Tibial artery (tissue), 4 donors: ENCODE measurements at places on chromosomes 7 and 10.

DNA sequence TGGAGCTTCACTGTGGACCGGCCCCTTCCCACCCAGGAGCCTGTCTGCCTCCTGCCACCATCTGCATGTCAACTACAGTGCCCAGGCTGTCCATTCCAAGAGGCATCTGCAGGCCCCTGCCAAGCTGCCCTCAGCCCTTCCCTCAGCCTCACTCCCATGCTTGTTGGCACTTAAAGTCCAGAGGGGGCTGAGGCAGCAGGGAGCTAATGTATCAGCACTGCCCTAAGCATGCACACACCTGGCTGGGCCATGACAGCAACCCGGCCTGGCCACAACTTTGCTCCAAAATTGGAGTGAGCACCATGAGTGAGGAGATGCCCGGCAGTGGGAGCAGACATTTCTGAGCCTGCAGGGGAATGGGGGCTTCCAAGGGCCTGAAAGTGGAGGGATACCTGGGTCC, 417.5 kb upstream of the GRM3 start:
- DNase-seq: no peak

DNA sequence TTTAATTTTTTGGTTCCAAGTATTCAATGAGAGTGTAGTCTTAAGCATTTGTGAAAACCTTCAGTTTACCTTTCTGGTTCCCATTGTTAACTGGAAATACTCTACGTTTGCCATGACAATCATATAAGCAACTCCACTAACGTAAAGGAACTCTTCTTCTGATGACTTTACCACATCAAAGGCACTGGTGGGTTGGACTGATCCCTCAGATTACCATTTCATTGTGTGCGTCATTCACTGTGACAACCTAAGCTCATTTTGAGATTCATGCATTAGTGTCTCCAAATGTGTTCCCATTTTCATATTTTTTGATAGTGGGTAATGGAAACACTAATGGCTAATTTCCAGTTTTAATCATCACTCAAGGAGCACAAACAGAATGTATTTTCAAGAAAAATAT, 119.9 kb upstream of the COL1A2 start:
- DNase-seq: no peak

DNA sequence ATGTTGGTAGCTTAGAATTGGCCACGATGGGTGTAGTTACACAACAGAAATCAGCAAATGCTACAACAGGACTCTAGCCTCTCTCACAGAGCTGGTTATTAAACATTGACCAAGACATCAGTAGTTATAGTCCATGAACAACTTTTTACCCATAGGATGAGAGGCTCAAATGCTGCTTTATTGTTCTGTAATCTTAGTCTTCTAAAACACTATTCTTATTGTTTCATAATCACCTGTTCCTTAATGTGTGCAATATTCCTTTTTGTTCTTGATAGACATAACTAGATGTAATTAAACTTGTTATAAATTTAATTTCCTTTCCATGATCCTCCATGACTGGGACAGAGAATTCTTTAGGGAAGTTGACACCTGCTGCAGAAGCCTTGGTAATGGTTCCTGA, 356.9 kb downstream of the EXOC4 start:
- no peak for DNase-seq

DNA sequence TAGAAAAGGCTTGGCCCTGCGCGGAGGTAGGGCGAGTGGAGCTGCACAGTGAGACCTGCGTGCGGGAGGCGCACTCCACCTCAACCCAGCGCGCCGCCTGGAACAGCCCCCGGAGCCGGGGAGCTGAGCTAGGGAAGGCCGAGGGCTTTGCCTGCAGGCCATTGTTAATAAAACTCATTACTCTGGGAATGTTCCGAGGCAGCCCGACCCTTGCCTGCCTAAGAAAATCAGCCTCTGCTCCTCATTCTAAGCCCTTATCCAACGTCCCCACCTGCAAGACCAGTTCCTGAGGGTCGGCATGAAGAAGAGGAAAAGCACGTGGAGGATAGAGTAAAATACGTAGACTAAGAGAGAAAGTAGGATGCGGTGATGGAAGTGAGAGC, 55.3 kb downstream of the C7orf25 start:
- DNase-seq: no peak

DNA sequence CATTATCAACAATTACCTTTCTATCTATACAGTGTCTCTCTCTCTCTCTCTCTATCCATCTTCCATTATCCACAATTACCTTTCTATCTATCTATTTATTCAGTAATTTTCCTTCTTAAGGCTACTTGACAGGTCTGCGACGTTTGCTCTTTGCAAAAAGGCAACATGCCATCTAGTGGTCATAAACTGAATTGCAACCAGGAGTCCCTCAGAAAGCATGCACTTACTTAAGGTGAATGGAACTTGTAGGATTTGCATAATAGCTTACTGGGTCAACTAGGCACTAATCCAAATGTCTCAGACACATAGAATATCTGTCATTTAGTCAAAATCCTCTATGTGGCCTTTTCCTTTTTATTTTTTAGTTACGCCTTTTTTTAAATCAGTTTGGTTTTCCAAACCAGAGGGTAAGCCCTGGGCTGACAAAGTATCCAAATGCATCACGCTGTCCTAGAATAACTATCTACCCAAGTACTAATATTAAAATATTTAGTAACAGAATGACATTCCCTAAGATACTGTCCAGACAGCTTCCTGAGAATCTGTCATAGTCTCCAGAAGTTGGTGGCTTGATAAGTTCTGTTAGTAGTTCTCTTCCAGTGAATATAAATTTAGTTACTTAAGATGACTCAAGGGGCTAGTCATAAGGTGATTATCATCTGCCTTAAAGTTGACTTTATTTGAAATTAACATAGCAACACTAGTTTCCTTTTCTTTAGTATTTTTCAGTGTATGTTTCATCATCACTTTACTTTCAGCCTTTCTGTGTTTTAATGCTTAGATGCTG, 208.3 kb downstream of the PPP1R3A start:
- DNase-seq: no peak

DNA sequence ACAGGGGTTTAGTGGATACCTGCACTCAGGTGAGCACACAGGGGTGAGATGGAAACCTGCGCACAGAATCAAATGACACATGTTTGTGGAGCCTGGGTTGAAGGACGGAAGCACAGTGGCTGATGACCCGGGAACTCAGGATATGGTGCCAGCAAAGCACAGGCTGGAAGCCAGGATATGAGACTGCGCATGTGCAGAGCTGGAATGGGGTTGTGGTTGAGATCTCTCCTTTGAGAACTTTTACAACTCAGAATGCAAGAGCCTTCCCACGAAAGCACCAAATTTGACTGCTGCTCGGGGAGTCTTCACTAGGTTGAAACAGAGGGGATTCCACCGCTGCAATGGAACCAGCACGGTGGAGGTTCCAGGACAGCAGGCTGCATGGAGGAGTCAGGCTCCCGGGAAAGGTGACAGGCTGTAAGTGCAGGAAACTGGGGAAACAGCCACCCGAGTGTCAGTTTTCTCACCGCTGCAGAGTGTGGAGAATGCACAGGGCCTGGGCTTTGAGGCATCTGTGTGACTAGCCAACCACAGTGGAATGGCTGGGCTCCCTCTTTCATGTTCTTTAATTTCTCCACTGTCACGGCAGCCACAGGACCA, 133.4 kb upstream of the TCERG1L start:
- DNase-seq: no peak

- DNase-seq: no peak
Measured at GRCh38 chr10:128855618-128856428, 611.2 kb upstream of the MGMT start.

- peak; percentile 33 for DNase-seq
Measured at GRCh38 chr7:45068236-45069023, 20.3 kb downstream of the NACAD start.
